CD4-positive, alpha-beta T cell treated with Interferon alpha-2 for 1 hour (primary cell): ENCODE measurements at places on chromosomes 13 and 19.
A peak's percentile ranks its signal among the peaks of the same experiment; 100 is the strongest.

- DNase-seq, result peak; percentile 23
Observed at GRCh38 chr13:48579165-48579918, 46.5 kb upstream of the RCBTB2 start.

GRCh38 chr13:41722684-41723535 is 238.0 kb downstream of the VWA8 start:
- DNase-seq, result no peak

- no peak for DNase-seq
Observed at GRCh38 chr13:48853728-48854102, 122.0 kb upstream of the FNDC3A start.

DNA sequence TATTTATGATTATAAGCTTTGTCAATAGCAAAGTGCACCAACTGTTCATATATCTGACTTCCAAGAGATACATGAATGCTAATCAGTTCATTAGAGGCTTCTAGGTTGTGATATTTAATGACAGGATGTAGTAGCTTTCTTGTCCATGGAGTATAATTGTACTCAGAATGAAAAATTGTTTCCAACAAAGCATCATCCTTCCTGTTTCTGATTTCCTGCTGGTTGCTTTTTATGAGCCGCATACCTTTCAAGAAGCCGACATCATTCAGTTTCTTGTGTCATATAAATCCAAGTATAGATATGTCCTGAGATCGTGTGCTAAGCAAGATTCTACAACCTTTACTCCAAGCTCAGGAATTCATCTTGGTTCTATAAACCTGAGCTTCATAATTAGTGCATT is 326.6 kb downstream of the DIAPH3 start:
- DNase-seq, result no peak

DNA sequence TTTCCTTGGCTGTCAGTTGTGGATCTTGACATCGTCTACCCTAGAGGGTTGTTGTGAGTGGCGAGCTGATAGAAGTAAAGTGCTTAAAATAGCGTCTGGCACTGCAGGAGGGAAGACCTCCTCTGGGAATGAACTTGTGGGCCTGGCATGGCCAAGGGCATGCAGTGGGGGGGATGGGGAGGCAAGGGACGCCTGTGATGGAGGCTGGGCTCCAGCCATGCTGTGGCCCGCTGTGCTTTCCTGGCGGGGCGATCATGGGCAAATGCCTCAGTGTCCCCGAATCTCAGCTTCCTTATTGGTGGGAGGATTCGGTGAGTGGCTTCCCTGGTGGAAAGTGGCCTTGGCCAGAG is 10.7 kb downstream of the CARM1 start:
- DNase-seq, result no peak

- DNase-seq, result no peak
Observed at GRCh38 chr13:91714855-91715254, 316.4 kb downstream of the GPC5 start.

DNA sequence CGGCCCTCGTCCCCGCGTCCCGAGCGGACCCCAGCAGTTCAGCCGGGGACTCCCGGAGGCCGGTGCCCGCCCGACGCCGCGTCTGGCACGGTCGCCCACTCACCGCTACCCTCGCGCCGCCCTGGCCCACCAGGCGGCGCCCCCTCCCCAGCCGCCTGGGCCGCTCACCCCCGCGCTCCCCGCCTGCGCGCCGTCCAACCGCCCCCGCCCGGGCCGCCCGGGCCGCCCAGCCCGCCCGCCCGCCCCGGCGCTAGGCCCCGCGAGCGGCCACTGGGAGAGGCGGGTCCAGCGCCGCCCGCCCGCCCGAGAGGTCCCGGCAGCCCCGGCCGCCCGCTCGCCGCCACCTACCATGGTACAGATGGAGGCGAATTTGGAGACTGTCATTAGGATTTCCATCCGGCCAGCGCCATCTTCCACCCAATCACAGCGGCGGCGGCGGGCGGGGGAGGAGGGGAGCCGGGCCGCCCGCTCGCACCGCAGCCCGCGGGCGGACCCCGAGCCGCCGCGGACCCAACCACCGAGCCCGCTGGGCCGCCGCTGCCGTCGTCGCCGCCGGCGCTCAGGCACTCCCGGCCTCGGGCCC is at the start of gene USP12:
Gene USP12, minus strand, starts transcription at position 568 of the 583 bp plus-strand sequence. Its CDS starts 172 bp downstream, at position 396.
- DNase-seq, result no peak

GRCh38 chr13:60691268-60691667 is 294.2 kb downstream of the TDRD3 start:
- no peak for DNase-seq

DNA sequence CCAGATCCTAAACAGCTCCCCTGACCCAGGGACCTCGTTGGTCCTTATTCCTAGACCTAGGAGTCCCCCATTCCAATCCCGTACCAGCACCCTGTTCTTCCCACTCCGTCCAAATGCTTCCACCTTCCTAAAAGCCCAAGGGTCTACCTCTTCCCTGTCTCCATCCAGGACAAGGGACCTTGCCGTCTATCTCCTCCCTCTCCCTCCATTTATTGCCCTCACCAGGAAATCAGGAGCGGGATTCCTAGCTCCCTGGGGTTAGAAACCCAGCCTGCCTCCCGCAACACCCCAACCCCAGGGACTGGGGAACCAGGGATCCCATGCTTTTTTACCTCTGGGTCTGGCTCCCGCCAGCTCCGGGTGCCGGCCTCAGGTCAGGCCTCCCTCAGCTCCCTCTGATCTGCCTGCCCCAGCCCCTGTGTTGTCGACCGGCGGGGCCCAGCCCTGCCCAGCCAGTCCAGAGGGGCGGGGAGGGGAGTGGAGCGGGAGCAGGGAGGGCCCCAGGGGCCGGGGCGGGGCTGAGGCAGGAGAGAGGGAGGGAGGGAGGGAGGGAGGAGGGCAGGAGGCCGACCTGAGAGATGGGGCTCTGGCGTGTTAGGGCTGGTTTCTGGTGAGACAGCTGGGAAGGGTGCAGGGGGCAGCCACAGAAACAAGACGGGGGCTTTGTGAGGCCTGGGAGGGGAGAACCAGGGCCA is at the start of gene B3GNT8:
Gene B3GNT8, minus strand, starts transcription at position 423 of the 695 bp plus-strand sequence. CDS start 596 bp downstream, outside the sequence.
- peak; percentile 48 for DNase-seq

DNA sequence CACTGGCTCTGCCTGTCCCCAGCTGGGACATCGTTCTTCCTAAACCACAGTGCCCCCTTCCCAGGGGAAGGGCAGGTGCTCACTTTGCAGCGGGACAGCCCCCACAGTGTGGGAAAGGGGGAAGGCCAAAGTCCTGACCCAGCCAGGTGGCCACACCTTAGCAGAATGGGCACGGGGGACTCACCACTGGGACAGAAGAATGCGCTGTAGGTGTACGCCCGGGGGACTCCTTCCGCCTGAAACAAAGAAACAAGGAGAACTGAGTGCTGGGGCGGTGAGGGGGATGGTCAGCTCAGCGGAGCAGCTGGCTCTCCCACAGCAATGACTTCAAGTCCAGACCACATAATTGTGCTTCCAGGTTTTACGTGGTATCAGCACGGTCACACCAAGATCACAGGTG is 49.4 kb downstream of the F2RL3 start:
- DNase-seq, result no peak

- DNase-seq, result no peak
Observed at GRCh38 chr19:44668985-44669764, 2.1 kb upstream of the CEACAM19 start.

DNA sequence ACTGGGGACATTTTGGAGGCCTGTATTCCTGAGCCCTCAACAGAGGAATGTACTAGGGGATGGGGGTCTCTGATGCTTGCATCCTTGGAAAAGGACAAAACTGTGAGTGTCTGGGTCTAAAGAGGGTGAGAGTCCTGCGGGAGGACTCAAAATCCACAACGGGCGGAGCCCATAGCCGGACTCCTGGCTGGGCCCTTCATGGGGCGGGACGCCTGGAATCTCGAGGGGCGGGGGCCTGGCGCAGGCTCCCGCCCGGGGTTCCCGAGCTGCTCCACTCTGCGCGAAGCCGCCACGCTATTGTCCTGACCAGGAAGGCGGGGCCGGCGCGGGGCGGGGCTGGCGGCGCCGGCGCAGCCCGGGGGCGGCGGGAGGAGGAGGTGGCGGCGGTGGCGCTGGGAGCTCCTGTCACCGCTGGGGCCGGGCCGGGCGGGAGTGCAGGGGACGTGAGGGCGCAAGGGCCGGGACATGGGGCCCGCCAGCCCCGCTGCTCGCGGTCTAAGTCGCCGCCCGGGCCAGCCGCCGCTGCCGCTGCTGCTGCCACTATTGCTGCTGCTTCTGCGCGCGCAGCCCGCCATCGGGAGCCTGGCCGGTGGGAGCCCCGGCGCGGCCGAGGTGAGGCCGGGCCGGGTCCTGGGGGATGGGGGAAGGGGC is at the start of gene APLP1:
Gene APLP1, plus strand, starts transcription at position 403 of the 651 bp plus-strand sequence. Its CDS starts 63 bp downstream, at position 466.
- peak; percentile 42 for DNase-seq

- DNase-seq, result no peak
Observed at GRCh38 chr13:111326621-111326965, 6.2 kb downstream of the TEX29 start.

- DNase-seq, result no peak
Observed at GRCh38 chr13:41835871-41836270, 125.0 kb downstream of the VWA8 start.

DNA sequence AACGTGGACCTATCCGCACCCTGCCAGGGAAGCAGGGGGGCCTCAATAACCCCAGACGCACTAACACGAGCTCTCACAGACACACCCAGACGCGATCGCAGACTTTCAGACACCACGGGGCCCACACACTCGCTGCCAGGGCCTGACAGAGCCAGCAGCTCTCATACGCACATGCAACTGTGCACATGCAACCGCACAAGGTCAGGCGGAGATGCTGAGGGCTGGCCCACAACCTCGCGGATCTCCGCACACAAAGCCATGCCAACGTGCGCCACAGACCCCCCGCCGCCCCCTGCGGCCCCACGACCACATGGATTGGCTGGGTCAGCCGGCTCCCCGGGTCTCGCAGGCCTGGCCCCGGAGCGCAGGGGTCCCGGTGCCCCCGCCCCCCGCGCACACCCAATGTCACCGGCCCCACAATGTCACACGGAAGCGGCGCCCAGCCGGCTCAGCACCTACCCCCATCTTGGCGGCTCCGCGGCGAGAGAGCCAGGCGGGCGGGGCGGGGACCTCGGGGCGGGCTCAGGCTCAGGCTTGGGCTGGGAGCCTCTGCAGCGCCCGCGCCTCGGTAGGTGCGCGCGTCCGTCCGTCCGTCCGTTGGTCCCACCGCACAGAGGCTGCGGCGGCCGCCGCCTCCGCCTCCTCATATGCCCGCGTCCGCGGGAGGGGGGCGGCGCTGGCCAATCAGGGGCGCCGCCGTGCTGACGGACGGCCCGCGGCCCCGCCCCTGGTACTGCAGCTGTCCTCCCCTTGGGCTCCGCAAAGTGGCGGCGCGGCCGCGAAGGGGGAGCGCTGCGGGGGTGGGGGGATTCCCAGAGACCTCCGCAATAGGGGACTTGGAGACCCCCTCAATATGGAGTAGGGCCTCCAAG is at the start of gene ATP1A3:
Gene ATP1A3, minus strand, starts transcription at position 619 of the 872 bp plus-strand sequence. Its CDS starts 154 bp downstream, at position 465.
- peak; percentile 60 for DNase-seq

DNA sequence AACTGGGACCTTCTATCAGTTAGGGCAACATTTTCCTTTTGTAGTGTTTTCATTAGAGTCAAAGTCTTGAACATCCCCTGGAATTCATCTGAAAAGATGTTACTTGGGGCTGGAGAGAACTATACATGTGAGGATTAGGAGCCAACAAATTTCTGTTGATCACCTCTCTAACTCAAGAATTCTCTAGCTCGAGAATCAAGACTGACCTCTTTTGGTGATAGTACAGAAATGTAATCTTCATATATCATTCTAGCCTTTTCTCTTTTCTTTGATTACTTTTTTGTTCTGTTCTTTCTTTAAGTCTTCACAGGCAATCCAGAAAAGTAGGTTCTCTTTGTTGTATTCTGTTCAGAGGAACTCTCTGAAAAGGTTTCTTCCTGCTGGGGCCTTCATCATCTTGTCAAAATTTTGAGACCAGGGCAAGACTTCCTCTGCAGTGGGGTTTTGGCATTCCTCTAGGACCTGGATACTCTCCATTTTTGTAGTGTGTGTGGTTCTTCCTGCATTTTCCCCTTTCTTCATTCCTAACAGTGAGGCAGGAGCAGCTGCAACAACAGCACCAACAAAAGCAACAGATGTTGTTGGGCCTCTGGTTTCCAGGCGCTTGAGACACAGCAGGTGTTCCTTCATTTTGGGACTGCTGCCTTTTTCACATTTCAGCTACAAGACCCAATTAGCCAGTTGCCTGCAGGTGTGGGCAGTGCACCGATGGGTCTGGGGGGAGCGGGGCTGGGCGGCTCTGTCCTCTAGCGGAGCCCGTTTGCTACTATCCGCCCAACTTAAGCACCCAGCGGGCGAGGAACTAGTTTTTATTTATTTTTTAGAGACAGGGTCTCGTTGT is 26.2 kb downstream of the ELF1 start:
- no peak for DNase-seq

GRCh38 chr13:57644106-57644505 is 12.6 kb downstream of the PCDH17 start:
- no peak for DNase-seq

DNA sequence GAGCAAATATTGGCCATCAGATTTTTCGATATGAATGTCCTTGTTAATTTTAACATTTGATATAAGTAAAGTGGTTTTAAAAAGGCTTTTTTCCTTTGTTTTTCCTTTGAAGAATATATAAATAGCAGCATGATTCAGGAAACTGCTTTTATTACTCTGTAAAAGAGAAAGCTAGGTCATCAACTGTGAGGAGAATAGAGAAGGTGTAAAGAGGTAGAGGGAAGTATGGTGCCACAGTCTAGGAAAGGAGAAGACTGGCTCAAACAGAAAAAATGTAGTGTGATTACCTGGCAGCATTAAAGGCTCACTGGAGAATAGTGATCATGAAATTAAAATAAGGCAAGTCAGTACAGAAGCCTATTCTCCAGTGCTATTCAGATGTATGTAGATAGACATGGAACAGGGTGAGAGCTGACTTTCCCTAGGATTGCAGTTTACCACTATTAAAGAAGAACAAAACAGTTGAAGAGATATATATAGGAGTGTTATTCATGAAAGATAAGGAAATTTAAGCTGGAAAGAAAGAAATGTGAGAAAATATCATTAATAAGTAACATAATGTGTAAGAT is 1115.9 kb upstream of the PCDH9 start:
- no peak for DNase-seq

- DNase-seq, result no peak
Observed at GRCh38 chr13:77034881-77035280, 7.9 kb upstream of the FBXL3 start.

DNA sequence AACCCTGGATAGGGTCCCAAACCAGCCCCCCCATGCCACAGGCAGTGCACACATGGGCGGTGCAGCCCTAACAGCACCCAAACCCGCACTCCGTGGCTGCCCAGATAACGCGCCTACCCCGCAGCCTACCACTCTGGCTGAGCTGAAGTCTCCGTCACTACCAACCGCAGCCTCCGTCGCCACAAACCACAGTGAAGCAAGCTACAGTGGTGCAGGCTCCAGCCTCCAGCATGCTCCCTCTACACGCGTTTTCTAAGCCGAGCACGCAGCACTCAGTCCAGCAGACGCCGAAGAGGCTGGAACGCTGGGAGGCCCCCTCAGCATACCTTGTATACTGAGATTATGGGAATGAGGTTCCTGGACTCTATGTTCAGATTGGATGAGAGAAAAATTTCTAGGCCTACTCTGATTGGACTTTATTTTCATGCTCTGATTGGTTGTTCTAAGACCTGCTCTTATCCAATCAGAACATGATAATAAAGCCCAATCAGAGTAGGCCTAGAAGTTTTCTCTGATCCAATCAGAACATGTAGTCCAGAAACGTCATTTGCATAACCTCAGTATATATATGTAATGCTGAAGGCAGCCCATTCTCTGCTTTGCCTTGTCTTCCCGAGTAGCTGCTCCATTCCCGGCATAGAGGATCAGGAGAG is 56.7 kb upstream of the C1QTNF9B start:
- no peak for DNase-seq
